T-helper 9 cell (primary cell): ENCODE measurements at places on chromosomes 1 and 21.

GRCh38 chr1:56168176-56168575, 411.2 kb downstream of the PLPP3 start:
- DNase-seq, result no peak

GRCh38 chr1:200518524-200518923, 102.0 kb downstream of the KIF14 start:
- DNase-seq, result no peak

GRCh38 chr1:204760350-204760749, 74.8 kb upstream of the LRRN2 start:
- DNase-seq, result no peak

DNA sequence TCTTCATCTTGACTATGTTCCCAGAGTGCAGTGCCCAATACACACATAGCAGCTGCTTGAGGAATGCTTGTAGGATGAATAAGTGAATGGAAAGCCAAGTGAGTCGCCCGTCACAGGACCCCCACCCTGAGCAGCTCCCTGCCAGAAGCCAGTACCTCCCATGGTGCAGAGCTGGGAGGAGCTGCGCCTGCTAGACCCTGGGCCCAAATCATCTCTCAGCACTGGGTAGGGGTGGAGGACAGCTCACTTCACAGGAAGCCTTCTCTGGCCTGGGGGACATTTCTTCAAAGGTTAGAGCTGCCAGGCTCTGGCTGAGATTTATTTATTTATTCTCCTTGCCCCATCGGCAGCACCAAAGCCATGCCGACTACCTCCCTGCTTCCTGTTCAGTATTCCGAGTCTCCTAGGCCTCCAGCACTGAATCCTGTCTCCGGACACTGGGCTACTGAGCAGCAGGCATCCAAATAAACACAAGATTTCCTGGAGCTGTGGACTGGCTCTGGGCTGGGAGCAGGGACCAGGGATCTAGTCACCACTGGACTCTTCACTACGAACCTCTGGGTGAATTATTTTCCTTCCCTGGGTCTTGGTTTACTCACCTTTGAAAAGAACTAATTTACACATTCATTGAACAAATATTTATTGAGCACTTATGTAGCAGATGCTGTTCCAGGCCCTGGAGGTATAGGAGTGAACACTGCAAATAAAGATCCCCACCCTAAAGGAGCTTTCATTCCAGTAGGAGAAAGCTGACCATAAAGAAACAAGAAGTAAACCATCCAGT, 187.7 kb downstream of the TRABD2B start:
- no peak for DNase-seq

GRCh38 chr1:66245691-66246090, 288.3 kb upstream of the SGIP1 start:
- no peak for DNase-seq

DNA sequence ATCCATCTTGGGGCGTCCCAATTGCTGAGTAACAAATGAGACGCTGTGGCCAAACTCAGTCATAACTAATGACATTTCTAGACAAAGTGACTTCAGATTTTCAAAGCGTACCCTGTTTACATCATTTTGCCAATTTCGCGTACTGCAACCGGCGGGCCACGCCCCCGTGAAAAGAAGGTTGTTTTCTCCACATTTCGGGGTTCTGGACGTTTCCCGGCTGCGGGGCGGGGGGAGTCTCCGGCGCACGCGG, 282 bp upstream of the SOD1 start:
- no peak for DNase-seq

- no peak for DNase-seq
These were observed 2.6 kb downstream of the HFM1 start for GRCh38 chr1:91402023-91402422.

DNA sequence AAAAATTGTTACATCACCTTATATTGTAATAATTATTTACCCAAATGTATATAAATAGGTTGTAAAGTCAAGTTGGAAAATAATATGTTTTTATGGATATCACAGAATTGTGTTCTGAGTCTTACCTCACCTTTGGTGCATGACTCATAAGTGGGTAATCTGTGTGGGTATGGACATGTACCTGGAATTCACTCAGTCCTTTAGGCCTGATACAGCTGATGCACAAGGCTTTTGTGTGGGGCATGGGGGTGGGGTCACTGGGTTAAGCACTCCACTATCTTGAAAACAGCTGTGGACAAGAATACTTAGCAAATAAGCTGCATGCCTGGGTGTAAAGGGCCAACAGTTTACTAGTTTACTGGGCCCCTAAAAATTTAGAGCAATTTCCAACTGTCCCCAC, 34.4 kb downstream of the INKA2 start:
- no peak for DNase-seq

- DNase-seq, result no peak
These were observed 149.2 kb downstream of the NCAM2 start for GRCh38 chr21:21147374-21147745.

DNA sequence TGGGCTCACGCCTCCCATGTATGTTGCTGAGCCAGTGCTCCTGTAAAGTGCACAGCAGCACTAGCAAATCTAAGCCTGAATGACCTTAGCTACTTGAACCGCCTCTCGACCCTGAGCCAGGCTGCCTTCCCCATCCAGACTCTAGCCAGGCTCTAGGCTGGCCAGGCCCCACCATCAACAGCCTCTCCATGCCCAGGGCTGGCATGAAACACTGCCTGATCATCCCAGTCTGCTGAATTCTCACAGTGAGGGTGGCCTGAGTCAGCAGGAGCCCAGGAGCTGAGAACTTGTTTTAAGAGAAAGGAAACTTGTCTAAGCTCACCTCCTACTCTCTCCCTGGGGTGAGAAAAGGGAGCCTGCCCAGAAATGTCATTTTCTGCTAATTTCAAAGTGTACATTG, 733.3 kb downstream of the PTPRU start:
- DNase-seq, result no peak

DNA sequence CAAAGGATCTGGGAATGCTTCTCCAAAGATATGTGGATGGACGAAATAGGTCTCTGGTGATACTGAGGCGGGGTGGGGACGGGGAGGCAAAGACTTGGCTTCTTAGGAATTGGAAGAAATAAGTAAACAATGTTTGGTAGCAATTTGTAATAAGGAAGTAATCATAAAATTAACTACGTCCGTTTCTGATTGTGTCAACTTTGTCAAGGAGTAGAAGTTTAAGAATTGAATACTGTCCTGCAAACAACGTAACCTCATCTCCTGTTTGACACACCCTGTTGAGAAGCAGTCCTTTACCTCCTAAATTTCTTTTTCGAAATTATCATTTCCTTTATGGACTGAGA, 471 bp downstream of the POLR3C start:
- DNase-seq, result no peak

DNA sequence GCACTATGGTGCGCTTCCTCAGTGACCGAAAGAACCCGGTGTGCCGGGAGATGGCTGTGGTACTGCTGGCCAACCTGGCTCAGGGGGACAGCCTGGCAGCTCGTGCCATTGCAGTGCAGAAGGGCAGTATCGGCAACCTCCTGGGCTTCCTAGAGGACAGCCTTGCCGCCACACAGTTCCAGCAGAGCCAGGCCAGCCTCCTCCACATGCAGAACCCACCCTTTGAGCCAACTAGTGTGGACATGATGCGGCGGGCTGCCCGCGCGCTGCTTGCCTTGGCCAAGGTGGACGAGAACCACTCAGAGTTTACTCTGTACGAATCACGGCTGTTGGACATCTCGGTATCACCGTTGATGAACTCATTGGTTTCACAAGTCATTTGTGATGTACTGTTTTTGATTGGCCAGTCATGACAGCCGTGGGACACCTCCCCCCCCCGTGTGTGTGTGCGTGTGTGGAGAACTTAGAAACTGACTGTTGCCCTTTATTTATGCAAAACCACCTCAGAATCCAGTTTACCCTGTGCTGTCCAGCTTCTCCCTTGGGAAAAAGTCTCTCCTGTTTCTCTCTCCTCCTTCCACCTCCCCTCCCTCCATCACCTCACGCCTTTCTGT, 7.3 kb upstream of the PIGV start:
- no peak for DNase-seq

DNA sequence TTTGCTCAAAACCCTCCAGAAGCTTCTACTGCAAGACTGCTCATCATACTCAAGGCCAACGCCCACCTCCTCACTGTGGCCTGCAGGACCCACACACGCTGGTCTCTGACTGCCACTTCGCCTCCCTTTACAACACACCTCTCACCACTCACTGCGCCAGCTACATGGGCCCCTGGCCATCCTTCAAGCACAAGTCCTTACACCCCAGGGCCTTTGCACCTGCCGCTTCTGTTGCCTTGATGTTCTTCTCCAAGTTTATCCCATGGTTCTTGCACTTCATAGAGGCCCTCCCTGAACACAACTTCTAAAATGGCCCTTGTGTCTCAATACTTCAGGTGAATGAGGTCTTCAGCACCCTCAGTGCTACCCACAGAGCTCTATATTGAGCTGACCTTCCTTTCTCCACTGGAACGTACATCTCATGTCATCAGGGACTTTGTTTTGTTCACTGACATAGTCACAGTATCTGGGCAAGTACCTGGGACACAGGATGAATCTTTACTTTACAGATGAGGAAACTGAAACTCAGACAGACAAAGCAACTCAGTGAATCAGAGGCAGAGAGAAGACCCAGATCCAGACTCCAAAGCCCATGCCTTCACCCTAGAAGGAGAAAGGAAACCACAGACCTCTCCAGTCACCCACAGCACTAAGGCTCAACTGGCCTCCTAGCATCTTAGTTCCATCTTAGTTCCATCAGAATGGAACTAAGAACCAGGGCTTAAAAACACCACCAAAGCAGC, 34.7 kb upstream of the CLSTN1 start:
- DNase-seq, result no peak

- no peak for DNase-seq
These were observed 767.3 kb upstream of the ADAMTS5 start for GRCh38 chr21:27734146-27734545.

DNA sequence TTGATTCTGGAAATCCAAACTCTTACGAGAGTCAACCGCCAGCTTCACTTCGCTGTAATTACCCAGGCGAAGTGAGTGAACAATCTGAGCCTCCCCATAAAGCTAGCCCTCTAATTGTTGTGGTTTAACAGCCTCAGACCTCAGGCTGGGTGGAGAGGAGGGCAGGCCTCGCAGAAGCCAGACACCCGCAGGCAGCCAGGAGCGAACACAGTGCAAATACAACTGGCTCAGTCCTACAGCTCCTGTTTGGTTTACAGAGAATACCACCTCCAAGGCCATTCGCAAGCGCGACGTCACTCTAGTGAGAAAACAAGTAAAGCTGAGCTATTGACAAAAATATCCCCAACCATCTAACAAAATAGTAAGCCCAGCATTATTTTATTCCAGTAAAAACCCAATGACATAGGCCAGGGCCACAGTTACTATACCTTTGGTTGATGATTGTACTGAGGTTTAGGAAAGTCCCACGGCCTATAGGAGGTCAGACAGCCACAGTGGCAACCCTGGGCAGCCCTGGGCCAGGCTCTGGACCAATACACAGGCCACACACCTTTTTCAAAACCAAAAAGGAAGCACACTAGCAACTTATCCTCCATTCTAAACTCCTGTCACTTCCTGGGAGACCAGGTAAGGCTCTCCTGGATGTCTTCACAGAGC, 163.3 kb downstream of the ETS2 start:
- no peak for DNase-seq

DNA sequence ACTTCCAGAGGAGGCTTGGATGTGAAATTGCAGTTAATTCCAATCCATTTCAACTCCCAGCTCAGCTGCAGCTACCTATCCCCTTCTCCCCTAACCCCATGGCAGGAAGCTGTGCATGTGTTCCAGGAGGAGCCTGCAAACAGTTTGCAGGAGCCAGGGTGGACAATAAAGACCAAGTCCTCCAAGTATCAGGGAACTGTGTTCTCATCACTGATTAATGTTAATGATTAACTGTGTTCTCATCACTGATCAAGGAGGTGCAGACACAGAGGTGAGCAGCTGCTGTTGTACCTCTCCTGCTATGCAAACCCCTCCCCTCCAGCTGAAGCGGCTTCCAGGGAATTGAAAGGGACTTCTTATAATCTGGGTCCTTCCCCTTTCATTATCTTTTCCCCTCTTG, 19.2 kb downstream of the CLDN19 start:
- DNase-seq, result no peak
